ENCODE measurements at places on chromosomes 16 and 17.

- no peak for DNase-seq
Measured at GRCh38 chr16:27980076-27980775, 83.3 kb downstream of the GSG1L start.

DNA sequence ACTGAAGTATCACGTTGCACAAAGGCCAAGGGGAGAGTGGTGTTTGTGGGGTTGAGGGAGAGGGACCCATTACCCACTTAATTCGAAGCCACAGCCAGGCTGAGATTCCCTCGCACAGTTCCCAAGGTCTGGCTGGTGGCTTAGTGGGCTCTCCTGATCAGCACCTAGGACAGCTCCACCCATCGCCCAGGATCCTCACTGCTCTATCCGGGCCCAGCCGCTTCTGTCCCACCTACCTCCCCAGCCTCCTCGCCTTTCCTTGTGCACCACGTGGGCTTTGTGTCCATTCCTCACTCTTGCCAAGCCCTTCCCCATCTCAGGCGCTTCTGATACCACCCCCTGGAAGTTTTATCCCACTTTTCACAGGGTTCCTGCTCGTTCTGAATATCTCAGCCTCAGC, 163.5 kb downstream of the CCT6B start:
- DNase-seq = peak; percentile 34

DNA sequence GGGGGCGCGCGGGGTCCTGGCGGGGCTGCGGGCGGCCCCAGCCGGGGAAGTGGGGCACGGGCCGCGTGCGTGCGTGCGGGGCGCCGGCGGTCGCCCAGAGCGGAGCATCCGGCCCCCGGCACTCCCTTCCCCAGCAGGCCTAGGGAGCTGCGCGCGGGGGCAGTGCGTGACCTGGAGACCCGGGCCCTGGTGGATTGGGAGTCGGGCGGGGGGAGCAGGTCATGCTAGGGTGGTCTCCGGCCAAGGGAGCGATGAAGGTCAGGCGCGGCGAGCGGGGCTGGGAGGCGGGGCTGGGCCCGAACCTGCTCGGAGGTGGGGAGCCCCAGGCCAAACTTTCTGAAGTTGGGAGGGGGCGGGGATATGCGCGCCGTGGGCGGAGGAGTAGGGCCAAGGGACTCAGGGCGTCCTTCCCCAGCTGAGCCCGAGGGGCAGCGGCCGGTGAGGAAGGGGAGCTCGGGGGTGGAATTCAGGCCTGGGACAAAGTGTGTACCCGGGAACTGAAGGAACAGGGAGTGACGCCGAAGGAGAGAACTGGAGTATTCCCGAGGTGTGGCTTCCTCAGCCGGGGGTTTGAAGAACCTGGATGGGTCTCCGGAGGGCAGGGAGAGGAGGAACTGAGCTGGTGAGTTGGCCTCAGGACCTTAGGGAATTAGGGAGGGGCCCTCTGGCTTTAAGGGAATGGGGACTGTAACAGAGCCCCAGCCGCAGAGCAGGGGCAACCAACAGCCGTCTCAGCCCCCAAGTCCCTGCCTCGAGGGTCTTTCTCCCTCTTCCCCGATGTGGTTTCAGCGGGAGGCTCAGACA, 589 bp downstream of the XYLT2 start:
- DNase-seq = no peak

DNA sequence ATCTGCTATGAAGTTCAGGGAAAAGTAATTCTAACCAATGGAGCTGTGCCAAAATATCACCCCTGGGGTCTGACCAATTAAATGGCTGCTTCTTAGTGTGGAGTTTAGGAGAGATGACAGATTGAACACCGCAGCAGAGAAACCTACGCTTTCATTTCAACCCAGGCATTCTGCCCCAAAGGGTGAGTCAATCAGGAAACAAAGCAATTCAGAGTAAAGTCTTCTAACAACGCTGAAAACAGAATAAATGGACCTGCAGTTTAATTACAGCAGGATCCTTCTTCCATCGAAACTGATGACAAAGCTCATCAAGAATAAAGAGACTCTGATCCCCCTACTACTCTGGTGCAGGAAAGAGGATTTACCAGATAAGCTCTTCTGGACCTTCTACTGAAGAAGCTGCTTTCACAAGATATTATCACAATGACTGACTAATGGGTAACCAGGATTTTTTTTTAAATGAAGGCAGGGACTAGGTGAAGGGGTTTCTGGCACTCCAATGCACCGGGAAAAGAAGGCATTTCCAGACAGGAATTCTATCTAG, 16.7 kb downstream of the RFFL start:
- peak; percentile 77 for DNase-seq

DNA sequence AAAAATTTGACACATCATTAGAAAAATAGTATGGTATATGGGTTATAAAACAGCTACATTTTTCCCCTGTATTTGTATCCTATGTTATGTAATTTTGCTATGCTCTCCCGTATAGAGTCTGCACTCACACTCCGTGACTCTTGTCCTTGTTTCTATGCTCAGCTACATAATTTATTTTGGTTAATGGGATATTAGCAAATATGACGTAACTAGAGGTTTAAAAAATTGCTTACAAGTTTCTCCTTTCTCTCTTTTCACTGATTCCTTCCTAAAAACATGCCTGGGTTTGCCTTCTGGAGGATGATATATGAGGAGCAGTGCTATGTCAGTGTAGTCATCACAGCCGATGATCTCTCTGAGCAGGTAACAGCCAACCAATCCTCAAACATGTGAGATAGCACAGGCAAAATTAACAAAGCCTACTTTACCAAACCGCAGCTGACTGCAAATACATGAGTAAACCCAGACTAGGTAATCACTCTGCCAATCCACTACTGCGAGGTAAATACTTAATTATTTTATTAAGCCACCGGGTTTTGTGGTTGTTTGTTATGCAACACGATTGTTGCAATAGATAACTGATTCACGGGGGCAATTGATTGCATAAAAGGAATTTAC, 126.9 kb downstream of the KIF2B start:
- no peak for DNase-seq

GRCh38 chr17:1865252-1866037, 35.6 kb downstream of the RPA1 start:
- peak; percentile 35 for DNase-seq

DNA sequence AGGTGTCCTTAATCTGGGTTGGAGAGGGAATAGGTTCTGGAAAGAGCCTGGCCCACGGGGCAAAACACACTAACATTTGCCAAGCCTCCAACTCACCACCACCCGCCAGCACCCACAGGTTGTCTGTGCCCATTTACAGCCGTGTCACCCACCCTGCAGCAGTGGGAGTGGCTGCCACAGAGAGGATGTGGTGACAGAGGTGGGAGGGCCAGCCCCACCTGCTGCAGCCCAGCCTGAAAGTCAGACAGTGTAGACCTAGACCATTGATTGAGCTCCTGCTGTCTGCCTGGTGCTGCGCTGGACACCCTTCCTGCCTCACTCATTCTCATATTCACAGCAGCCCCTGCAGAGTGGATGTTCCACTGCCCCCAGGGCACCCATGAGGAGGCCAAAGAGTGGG, 44.7 kb downstream of the IL21R start:
- no peak for DNase-seq

DNA sequence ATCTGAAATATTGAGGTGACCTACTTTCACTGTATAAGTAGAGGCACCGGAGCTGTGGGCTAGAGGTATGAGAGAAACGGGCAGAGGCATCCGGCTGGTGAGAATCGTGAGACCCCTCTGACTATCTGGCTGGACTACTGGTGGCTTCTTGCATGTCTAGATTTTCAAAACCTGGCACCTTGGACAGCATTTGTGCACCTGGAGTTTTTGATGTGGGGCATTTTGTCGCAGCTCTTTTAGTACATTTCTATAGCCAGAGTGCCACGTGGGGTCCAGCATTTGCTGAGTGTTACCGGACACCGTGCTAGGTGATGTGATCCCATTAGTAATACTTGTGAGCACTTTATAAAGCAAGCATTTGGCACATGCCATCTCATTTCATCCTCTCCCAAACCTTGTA, 32.6 kb upstream of the SHISA9 start:
- DNase-seq = no peak

DNA sequence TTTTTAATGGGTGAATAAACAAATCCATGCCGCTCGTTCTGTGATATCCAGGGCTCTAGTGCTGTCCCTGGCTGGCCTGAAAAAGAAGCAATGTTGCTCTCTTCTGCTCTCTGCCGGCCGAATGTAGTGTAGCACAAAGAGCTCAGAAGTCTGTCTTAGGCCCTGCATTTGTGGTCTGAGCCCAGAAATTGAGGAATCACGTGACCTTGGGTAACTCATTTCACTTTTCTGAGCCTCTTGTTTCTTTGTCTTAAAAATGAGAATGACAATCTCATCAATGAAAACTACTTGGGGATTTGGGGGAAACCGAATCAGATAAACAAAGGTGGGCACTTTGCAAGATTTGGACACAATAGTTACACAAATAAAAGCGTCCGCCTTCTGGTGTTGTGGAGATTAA, 381.6 kb upstream of the ASIC2 start:
- peak; percentile 70 for DNase-seq

- no peak for DNase-seq
Measured at GRCh38 chr16:1407753-1408152, 6.8 kb downstream of the UNKL start.

GRCh38 chr16:73233846-73234424, 186.0 kb upstream of the ZFHX3 start:
- no peak for DNase-seq

- DNase-seq = no peak
Measured at GRCh38 chr16:1163567-1164055, 10.7 kb downstream of the CACNA1H start.

GRCh38 chr17:6435051-6435450, at the start of gene AIPL1:
TSS of gene AIPL1 (minus strand) at chr17:6435121. CDS start at chr17:6435104, 17 bp downstream.
- DNase-seq = no peak

- DNase-seq = peak; percentile 77
Measured at GRCh38 chr17:68511671-68512246, 471 bp upstream of the PRKAR1A start.

GRCh38 chr17:57954397-57955182, 622 bp downstream of the CUEDC1 start:
- DNase-seq = peak; percentile 38

DNA sequence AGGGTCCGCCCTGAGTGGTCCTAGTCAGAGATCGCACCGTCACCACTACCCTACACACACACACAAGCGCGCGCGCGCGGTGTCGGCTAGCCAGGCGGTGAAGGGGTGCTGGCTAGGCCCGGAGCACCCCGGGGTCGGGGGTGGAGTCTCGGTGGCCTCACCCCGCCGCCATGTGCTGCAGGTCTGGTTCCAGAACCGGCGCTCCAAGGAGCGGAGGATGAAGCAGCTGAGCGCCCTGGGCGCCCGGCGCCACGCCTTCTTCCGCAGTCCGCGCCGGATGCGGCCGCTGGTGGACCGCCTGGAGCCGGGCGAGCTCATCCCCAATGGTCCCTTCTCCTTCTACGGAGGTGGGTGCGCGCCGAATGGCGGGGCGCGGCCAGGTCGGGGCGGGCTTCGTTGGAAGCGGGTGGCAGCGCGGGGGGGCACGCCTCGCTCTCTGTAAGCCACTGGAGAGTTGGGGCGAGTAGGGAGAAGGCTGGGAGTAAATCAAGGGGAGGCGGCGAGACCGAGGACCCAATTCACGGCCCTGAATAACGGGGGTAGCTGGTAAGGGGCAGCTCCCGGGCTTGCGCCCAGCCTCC, 4.8 kb downstream of the LHX1 start:
- DNase-seq = no peak

- peak; percentile 50 for DNase-seq
Measured at GRCh38 chr16:28304214-28304613, 11.9 kb downstream of the SBK1 start.

- no peak for DNase-seq
Measured at GRCh38 chr16:735982-736453, 4.8 kb downstream of the CIAO3 start.

- peak; percentile 38 for DNase-seq
Measured at GRCh38 chr16:53502331-53503269, at the start of gene AKTIP. TSS of gene AKTIP (minus strand) at chr16:53503209. CDS start at chr16:53500259, 2,950 bp downstream.

- DNase-seq = no peak
Measured at GRCh38 chr17:64358261-64358788, 32.3 kb downstream of the PECAM1 start.

DNA sequence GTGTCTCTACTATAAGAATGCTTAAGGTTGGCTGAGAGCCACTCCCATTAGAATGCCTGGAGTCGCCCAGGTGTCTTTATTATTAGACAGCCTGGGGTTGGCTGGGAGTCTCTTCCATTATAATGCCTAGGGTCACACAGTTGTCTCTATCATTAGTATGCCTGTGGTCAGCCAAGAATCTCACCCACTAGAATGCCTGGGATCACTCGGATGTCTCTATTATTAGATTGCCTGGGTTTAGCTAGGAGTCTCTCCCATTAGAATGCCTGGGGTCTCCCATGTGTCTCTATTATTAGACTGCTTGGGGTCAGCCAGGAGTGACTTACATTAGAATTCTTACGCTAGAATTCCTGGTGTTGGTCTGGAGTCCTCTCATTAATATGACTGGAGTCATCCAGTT, 2255.3 kb downstream of the TP53TG3F start:
- DNase-seq = no peak

Measured in lung microvascular endothelial cell (primary cell).